ENCODE measurements at places on chromosomes 7 and 10. TPM values are rescaled to one million over a fixed set of nuclear protein-coding genes. Genes with fewer than 3 reads are reported as not detected.

The RTKN2 gene
- total RNA-seq: 11.7 TPM

GRCh38 chr10:28263136-28263857 is 39.6 kb downstream of the MPP7 start:
- no peak overlapping the region for H3K4me3 ChIP-seq
- no peaks in the 10 kb centered on the region for H3K27me3 ChIP-seq
- H3K27ac ChIP-seq: no peak overlapping the region
- H3K4me1 ChIP-seq: no peaks in the 10 kb centered on the region
- H3K36me3 ChIP-seq: no peaks in the 10 kb centered on the region
- no peak for DNase-seq

The GALNT17 gene
- not detected for total RNA-seq

- DNase-seq: no peak
- no peaks in the 10 kb centered on the region for H3K27me3 ChIP-seq
- no peaks in the 10 kb centered on the region for H3K36me3 ChIP-seq
- H3K27ac ChIP-seq: no peak overlapping the region
- peaks cover 31% of the 10 kb centered on the region for H3K4me1 ChIP-seq
Observed at GRCh38 chr7:2710901-2711551, 23.0 kb downstream of the AMZ1 start.

DNA sequence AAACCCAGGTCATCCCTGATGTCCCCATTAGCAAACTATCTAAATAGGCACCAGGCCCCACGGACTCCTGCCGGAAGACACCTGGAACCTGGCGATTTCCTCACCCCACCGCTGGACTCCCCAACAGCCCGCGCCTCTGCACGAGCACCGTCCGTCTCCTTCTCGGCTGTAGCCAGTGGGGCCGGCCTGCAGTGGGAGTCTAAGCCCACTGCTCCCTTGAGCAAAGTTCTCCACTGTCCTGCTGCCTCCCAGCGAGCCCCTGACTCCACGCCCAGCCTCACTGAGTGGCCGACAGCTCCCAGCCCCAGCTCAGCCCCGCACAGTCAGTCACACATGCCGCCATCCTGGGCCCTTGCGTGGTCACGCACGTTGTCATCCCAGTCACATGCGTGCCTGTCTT is 211.3 kb upstream of the PPP2R2D start:
- no peak for DNase-seq
- no peaks in the 10 kb centered on the region for H3K27me3 ChIP-seq
- no peak overlapping the region for H3K4me3 ChIP-seq
- no peak overlapping the region for H3K27ac ChIP-seq
- H3K4me1 ChIP-seq: no peaks in the 10 kb centered on the region
